ENCODE measurements at places on chromosomes 5 and 9.

DNA sequence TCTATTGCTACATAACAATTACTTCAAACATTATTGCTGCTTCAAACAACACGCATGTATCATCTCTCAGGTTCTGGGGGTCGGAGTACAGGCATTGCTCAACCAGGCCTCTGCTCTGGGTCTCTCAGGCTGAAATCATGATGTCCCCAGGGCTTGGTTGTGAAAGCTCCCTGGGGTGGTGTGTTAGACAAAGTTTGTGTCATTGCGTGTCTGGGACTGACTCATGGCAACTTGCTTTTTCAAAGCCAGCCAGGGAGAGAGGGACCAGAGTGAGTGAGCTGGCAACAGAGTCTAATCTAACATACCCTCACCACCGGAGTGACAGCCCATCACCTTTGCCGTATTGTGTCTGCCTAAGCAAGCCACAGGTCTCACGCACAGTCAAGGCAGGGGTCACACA, 259.2 kb upstream of the NFIL3 start:
- no peak for DNase-seq

GRCh38 chr9:93264338-93265125, 80.6 kb downstream of the WNK2 start:
- no peak for DNase-seq

DNA sequence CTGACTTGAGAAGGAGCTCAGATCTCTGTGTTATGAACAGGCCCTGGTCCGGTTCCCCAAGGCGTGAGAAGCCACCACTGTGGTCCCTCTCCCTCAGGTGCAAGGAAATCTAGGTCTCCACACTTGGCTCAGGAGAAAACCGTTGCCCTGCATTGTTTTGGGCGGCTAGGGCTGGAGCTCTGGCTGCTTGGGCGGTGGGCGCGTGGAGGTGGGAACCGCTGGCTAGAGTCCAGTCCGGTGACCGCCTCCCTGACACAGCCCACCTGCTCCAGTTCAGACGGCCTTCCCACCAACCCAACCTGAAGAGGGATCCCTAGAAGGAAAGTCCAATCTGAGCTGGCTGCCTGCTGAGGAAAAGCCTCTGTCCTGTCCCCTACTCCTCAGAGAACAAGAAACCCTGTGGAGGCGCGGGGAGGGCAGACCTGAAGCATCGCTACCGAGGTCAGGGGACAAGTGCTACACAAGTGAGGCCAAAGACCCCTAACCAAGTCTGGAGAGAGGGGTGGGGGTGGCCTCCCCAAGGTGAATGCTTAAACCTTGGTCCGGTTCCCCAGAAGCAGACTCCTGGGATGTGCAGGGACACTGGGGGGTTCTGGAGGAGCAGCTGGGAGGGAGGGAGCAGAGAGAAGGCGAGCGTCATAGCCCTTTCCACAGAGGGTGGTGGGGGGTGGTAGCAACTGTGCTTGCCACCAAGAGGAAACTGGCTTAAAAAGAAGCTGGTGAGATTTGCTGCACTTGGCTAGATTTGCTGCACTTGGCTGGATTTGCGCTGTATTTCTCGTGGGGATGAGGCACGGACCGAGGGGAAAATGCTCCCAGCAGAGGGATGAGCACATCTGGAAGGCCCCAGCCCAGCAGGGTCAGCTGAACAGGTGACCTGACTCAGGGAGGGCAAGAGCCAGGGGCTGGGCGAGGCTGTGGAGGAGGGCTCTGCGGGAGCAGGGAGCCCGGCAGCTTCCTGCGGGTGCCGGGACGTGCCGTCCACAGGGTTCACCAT, 65.2 kb downstream of the RAPGEF1 start:
- DNase-seq: no peak

DNA sequence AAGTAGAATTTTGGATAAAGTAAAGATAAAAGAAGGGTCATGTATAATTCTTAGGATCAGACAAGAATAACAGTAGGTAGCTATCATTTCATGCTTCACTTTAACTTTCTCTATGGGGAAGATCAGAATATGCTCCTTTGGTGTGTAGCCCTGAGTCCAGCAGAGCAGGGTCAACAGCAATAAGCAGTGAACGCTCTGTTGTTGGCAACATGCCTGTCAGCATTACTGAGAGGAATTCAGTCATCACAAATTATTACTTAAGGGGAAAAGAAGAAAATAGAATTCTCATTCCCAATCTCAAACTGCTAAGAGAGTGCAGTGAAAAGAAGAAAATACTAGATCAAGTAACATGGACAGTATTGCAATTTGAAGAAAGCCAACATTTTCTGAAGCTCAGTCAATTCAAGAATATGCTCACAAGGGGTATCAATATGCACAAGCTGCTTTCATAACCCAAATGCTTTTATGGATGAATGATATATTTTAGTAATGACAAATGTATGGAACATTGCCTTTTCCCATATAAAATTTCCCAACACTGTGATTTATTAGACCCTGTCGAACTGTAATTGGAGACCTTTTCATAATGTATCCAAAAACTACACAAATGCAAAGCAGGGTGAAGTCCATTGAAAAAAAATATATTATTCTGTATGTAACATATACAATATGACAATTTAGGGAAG, 1359.4 kb downstream of the EFNA5 start:
- DNase-seq: no peak

GRCh38 chr5:135008556-135008955, 25.5 kb downstream of the PITX1 start:
- DNase-seq: no peak

- DNase-seq: no peak
These were observed 699.2 kb downstream of the IRX1 start for GRCh38 chr5:4294878-4295277.

GRCh38 chr9:35555246-35555701, 49.8 kb upstream of the TESK1 start:
- DNase-seq: no peak

- DNase-seq: no peak
These were observed 50.4 kb upstream of the ALDH1B1 start for GRCh38 chr9:38342096-38342495.

DNA sequence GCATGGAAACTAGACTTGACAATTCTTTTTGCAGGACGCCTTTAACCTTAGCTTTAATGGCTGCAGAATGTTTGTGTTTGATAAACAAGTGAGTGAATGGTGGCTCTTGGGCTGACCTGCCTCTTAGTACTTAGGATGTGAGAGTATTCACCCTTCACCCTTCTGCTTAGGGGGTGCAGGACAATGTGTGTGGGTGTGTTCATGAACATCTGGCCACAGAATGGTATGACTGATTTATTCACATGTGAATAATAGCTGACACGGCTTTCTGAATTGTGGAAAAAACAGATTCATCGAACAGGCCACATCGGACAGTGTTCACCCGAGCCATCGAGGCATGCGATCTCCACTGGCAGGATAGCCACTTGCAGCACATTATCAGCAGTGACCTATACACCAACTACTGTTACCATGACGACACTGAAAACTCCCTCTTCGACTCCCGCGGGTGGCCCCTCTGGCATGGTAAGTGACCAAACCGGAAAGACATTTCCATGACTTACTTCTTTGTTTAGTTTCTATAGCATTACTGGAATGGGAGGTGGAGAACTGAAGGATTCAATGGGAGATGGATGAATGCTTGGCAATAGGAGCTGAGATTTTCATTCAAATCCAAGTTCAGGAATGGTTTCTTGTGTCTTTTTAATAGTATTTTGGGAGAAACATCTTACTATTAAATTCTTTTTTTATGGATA, 193.6 kb downstream of the ZSWIM6 start:
- DNase-seq: no peak

- DNase-seq: no peak
These were observed 9.0 kb downstream of the ABL1 start for GRCh38 chr9:130844044-130844451.

DNA sequence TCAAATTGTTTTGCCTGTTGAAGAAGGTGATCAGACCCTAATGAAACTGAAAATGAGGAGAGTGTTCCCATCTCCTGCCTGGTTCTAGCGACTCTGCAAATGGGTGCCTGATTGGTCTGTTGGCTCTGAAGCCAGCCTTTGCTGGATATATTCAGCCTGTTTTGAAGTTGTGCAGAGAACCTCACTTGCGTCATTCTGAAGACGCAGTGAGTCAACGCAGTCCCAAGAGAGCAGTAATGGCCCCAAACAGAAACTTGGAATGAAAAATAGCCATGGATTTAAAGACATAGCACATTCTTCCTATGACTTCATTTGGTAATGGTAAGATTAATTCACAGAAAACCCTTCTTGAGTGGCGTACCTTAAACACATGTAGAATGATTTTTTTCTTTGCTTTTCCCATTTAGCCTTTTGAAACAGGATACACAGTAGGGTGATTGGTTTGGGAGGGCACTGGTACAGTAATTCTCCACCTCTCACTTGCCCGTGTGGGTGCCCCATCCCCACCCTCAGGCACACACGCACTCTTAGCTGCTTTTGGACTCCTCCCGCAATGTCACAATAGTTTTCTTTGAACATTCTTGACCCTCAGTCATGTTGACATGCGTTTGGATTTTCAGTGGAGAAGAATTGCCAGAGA, 54.1 kb upstream of the ABL1 start:
- no peak for DNase-seq

DNA sequence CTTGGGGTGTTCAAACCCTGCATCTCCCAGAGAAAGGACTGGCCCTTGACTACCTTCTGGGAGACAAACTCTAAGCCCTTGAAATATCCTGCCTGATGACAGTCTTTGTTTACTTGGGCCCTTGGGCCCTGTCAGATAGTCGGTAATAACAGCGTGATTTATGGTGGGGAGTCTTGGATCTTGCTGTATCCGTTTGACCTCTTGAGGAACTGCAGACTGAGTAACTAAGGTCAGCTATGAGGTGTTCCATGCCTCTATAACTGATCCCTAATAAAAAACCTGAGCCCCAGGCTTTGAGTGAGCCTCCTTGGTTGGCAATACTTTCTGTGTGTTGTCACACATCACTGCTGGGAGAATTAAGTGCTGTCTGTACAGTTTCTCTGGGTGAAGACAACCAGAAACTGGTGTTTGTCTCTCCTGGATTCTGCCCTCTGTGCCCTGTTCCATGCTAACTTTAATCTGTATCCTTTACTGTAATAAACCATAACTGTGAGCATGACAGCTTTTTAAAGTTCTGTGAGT, 56.2 kb upstream of the ANKRD33B start:
- DNase-seq: peak; percentile 35

- DNase-seq: no peak
These were observed 11.6 kb upstream of the PHF19 start for GRCh38 chr9:120888626-120889025.

GRCh38 chr9:130246126-130246525, 19.4 kb upstream of the HMCN2 start:
- no peak for DNase-seq

GRCh38 chr9:71767776-71768321, 464 bp downstream of the CEMIP2 start:
- DNase-seq: no peak

- DNase-seq: no peak
These were observed 49.5 kb upstream of the DENND4C start for GRCh38 chr9:19180991-19181390.

DNA sequence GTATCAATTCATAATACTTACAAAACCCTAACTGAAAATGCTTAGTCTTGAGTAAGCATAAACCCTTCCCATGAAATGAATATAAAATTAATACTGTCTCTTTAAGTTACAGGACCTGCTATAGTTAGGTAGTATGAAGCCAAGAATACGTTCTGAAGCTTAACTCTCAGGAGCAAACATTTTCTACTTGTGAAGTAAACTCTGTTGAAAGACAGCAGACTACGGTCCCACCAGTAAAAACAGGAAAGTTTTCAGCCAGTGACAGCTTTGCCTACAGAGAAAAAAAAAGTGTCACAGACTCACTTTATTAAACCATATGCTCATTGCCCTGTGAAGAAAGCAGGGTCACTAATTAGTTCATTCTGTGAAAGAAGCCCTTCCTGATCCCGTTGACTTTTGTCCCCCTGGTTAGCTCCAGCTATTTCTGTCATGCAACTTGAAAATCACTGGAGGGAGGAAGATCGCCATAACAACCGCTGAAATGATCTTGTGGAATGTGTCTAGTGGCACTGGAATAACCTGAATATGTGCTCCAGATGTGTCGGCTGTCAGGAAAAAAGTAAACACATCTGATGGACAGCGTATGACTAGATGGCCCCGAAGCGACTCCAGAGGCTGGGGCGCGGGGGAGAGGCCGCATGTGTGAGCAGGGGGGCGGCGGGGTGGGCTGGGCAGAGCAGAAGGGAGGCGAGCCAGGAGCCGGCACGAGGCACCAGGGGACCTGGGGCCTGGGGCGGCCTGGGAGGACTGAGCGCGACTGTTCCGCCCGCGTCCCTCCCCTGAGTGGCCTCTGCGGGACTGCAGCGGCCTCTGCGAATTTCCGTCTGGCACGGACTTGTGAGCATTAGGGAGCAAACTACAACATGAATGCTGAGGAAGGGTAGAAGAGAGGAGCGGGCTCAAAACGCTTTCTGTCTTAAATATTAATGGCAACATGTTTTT, 41.9 kb downstream of the BNC2 start:
- DNase-seq: no peak

GRCh38 chr5:82439750-82440445, 161.7 kb upstream of the RPS23 start:
- no peak for DNase-seq

Data from SHP77 (cell line).